OCI-M1 (cell line): ENCODE measurements at places on chromosomes 2 and 18.

DNA sequence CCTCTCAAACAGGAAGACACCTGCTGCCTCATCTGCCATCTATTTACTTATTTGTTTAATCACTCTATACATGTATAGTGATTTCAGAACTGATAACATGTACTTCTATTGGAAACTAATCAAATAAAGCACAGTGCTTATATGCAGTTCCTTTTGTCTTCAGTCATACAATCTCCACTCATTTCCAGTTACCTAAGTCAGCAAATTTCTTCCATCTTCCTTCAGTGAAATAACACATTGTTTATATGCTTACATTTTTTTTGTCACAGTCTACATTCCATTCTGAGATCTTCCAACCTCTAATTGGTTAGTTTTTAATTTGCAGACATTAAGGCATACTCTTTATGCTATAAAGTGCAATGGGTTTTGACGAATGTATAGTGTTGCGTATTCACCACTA is 300.6 kb downstream of the NAPG start:
- DNase-seq, result no peak

DNA sequence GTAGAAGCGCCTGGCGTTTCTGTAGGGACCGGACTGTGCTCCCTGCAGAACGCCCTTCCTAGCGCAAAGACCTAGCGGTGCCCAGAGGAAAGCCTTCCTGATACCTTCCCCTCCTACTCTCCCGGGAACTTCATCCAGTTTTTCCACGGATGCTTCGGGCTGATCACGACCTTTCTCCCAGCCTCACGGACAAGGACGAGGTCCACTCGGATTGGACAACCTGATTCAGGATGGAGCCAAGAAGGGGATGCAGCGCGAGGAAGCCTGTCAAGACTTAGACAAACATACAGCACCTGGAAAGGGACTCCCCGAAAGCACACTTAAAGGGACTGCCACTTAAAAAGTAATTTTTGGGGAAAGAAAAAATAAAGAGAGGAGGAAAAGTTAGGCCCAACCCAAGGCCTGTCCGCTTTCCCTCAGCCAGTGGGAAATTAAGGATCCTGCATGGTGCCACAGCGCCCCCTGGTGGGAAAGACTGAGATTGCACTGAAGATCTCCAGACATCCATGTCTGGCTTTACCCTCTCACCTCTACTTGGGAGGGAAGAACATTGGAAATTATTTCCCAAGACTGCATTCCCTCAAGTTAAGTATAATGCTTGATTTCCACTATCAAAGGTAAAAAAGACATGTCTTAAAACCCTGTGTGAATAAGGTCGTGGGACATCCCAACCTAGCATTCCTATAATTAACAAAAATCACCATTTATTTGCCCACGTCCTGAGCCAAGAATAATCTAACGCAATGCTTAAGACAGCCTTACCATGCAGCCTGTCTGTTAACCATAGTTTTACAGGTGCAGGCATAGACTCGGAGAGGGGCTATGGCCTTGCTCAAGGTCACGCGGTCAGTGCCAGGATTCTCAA is 13.4 kb upstream of the COPS8 start:
- DNase-seq, result peak; percentile 76

DNA sequence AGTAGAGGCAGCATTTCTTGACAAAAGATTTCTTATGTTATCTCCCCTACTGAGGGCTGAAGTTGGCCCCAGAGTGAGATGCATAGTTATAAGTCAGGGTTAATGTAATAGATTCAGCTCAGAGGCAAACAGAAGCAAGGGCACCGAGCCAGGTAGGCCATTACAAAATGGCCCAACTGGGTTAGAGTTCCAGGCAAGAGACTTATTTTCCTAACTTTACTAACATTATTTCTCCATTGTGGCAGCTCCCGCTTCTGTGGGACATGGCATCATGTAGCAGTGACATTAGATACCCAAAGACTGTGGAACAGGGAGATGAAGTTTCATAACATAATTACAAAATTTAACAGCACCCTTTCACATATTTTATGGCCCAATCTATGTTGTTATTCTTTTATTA is 27.1 kb downstream of the TSPYL6 start:
- DNase-seq, result no peak

DNA sequence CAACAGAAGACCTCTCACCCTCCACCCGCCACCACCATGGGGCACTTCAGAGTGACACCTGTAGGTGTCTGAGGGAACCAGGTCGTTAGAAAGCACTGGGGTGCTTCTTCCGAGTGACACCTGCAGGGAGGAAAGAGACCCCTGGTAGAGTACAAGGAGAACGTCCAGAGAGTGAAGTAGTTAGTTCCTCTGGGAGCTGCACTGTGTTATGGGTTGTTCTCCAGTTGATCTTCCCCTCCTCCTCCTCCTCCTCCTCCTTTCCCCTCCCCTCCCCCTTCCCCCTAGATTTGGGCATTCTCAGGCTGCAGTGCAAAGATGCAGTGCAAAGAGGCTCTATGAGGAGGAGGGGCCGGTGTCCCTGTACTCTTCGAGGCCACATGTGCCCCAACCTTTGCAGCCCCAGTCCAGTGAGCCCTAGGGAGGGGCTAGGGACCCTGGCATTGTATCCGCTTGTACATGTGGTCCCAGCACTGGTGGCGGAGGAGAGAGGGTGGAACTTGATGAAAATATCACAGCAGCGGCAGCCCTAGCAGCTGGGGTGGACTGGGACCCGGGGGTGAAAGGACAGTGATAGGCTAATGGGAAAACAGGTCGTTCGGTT is 850 bp downstream of the DNAJB2 start:
- no peak for DNase-seq

GRCh38 chr2:72913486-72914205 is 3.7 kb upstream of the EMX1 start:
- no peak for DNase-seq

- DNase-seq, result no peak
Measured at GRCh38 chr2:207617011-207617671, 8.1 kb downstream of the METTL21A start.

- no peak for DNase-seq
Measured at GRCh38 chr2:72138011-72138881, 9.4 kb downstream of the CYP26B1 start.

GRCh38 chr2:23078784-23079434 is 306.1 kb upstream of the KLHL29 start:
- no peak for DNase-seq

DNA sequence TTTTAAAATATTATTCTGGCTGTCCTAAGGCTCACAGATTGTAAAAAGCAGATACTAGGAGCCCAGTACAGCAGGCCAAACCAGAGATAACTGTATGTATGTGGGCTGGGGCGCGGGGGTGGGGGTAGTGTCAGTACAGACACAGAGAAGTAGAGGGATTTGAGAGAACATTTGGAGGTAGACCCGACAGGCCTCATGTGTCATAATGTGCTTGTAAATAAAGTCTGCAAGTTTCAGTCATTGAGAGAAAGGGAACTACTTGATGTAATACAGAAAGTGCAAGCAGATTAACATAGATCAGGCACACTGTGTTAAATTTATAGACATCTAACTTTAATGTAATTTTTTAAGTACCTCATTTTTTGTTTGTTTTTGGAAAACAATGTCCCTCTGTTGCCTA is 7.4 kb upstream of the POLI start:
- DNase-seq, result peak; percentile 51

GRCh38 chr2:219542931-219543595 is 546 bp downstream of the CHPF start:
- peak; percentile 68 for DNase-seq

GRCh38 chr2:95048825-95049682 is 23.5 kb downstream of the MAL start:
- no peak for DNase-seq

DNA sequence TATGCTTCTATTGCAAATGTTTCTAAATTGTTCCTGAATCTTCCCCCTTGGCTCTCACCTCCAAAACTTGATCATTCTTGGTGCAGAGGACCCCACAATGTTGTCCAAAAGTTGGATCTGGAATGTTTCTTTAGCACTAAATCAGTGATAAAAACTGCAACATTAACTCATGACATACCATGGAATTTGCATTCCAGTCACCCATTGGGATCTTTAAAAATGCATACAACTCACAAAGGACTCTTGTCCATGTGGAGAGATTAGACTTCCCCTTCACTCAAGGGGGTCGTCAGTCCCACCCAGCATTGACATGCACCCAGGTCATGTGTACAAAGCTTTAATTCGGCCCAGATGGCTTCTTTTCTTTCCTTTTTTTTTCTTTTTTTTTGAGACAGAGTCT is 169.3 kb downstream of the SETBP1 start:
- DNase-seq, result no peak

DNA sequence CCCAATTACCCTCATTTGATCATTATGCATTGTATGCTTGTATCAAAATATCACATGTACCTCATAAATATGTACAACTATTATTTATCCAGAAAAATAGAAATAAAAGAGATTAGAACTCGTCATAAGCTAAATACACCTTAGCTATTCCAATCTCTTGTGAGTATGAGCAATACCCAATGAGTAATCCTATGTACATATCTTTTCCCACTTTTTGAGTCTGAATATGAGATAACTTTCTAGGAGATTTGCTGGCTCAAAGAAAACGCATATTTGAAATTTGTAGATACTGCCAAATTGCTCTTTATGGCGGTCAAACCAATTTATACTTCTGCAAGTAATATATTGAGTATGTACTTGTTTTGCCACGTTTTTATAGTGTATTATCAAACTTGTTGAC is 24.1 kb downstream of the PRKD3 start:
- DNase-seq, result no peak

GRCh38 chr2:3753561-3753960 is 50.2 kb downstream of the DCDC2C start:
- no peak for DNase-seq

DNA sequence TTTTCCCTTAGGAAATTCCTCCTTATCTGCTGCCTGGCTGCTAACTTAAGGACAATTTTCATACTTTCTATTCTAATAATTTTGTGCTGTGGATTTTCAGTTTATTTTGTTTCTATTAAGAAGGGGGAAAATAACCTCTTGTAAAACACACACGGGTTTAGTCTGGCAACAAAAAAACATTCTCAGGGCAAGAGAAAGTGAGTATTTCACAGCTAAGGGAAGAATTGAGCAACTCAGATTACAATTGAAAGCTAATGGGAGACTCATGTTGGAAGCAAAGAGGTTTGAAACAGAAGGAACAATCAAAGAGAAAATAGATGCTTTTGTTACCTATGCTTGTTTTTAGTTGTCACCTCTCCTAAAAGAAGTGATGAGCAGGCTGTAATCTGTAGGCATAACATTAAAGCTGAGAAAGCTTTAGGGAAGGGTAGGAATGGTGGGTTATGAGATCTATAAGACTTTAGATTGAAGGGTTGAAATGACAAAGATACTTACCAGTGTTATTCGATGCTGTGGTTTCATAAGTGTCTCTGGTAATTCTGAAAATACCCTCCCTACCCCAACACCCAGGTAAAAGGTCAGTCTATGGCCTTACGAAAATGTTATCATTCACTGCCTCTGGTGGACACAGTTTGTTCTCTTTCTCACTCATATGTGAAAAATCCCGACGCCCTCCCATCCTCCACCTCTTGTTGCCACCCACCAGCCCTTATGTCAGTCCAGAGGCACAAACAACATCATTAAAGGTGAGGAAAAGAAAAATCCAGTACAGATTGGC is 510.9 kb downstream of the TXNL1 start:
- no peak for DNase-seq

DNA sequence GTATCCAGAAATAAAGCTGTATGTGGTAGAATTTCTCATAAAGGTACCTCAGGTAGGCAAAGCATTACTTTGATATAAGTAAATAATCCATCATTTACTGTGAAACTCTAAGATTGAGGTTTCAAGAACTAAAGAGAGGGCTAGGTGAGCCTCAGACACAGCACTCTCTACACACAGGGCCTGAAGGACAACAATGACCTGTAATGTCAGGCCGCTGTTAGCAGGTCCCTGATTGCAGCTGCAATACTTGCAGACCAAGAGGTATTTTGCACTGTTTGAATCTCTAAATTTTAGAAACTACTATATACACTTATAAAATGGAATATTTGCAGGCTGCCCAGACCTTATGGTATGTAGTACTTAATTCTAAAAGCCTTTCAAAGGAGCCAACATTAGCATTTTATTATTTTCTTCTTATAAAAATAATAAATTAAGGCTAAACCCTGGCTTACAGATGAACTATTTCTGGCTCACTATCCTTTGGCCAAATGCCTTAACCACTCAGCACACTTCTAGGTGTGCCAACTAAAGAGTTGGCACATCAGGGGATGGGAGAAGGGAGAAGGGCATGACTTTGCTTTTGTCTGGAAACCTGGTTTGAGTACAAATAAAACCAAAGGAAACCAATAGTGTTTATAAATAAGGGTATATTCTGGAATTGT is 66.7 kb upstream of the SLC39A10 start:
- DNase-seq, result no peak

DNA sequence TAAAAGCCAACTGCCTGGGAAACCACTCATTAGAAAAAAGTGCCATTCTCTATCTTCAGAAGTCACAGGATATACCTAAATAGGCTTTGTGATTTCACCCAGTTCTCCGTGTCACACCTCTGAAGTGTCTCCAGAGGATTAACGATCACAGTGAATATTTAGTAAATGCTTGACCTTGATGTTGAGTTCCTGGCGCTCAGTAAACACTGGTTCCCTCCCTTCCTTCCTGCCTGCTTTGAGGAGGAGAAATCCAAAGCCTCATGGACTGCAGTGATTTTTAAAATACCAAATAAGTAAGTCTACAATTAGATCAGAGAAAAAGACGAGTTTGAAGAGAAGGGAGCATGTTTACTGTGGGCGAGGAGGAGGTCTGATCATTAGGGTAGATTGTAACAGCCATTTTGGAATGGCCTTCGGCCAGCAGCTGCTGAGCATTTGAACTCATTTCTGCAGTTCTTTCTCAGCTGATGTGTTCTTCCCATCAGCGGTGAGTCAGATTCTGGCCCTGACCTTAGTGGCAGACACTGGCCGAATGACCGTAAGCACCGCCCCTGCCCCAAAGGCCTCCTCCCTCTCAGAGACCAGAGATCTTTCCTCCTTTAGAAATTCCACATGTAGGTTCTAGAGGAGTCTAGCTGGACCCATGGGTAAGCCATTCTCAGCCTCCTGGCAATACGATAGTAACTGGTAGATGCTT is 62.1 kb upstream of the SLC16A14 start:
- no peak for DNase-seq

DNA sequence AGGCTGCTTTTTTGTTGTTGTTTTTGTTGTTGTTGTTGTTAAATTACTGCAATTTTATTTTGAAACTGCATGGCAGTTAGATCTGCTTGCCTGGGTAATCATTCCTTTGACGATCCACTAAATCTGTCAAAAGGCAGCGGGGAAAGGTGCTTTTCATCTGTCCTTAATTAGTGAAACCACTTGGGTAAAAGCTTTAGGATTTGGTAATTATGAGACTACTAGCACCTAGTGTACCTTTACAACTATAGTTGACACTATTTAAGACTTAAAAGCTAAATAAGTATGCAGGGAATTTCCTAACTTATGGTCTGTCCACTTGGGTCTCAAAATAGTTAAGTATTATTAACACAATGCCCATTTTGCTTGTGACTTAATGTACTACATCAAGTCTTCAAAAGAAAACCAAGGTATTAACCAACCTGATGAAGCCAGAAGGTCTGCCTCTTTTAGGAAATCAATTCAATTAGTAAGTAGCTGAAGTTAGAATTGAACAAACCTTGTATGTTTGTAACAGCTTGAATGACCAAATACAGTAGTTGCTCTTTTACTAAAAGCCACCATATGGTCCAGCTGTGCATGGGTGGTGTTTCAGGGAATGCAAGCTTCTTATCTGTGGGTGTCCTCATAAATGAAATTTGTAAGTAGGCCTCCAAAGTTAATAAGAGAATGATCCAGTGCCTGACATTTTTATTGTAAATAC is 44.8 kb downstream of the NAB1 start:
- no peak for DNase-seq
